ENCODE measurements at places on chromosomes 7 and 10.

DNA sequence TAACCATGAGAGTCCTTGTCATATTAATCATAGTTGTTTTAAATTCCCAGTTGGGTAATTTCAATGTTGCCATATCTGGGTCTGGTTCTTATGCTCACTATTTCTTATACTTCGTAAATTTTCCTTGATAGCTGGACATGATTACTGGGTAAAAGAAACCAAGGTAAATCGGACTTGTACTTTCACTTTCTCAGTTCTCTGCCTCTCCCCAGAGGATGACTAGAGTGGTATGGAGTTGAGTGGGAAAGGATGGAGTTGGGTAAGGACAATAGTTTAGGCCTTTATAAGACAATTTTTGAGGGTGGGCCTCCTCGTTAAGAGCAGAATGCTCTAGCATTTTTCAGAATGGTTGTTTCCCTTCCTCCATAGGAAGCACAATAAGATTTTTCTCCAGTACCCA lies 106.1 kb downstream of the CRPPA start:
- DNase-seq = no peak

GRCh38 chr10:3951993-3952392 lies 167.0 kb upstream of the KLF6 start:
- DNase-seq = no peak

GRCh38 chr7:111312966-111313365 lies 222.0 kb downstream of the LRRN3 start:
- DNase-seq = no peak

- no peak for DNase-seq
These were observed 189.2 kb downstream of the SEMA3D start for GRCh38 chr7:84997626-84998025.

- DNase-seq = no peak
These were observed 278.6 kb downstream of the ARHGAP12 start for GRCh38 chr10:31650010-31650409.

DNA sequence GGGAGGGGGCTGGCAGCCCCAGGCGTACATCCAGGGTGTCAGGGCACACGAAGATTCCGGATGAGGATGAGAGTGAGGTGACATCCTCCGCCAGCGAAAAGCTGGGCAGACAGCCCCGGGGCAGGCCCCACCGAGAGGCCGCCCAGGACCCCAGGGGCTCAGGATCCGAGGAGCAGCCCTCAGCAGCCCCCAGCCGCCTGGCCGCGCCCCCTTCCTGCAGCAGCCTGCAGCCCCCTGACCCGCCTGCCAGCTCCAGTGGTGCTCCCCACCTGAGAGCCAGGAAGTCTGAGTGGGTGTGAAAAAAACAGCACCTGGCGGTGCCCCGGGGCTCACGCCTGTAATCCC lies 3.2 kb downstream of the GJD4 start:
- DNase-seq = no peak
